ENCODE measurements at places on chromosomes 11 and 22. TPM values are rescaled to one million over a fixed set of nuclear protein-coding genes. Genes with fewer than 3 reads are reported as not detected.

DNA sequence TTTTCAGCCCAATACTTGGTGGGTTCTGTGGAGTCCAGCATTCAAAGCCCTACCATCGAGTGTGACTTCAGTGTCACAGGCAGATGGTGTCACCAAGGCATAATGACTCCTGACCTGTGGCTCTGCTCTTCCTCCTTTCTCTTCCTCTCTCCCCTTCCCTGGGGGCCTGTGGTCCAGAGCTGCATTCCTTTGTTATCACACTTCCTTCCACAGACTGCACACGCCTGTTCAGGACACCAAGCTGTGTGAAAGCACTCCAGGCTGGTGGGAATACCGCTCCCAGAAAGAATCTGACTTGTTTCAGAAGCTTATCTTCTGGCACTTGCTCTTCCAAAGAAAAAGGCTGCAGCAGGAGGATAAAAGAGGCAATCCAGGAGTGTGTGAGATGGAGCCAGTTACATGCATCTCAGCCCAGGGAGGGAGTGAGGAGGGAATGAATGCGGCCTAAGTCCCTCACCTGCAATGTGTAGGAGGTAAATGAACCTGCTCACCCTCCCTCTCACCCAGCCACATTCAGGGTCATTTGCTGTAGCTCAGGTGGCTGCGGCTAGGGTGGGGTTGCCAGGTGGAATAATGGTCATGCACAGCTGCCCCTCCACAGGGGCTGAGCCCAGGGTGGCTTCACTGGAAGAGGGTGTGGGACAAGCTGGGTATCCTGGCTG is 79.3 kb downstream of the ADAMTS15 start:
- no peak for DNase-seq

GRCh38 chr11:74566146-74566960 is 26.0 kb upstream of the POLD3 start:
- DNase-seq: no peak

GRCh38 chr11:36822829-36823228 is 224.8 kb upstream of the RAG2 start:
- no peak for DNase-seq

- no peak for DNase-seq
Measured at GRCh38 chr22:47154621-47155081, 392.2 kb downstream of the TBC1D22A start.

Gene CHCHD10
- 44.3 TPM for total RNA-seq

GRCh38 chr11:37313266-37313665 is 715.2 kb upstream of the RAG2 start:
- DNase-seq: no peak

- no peak for DNase-seq
Measured at GRCh38 chr11:13939961-13940906, 22.3 kb upstream of the SPON1 start.

DNA sequence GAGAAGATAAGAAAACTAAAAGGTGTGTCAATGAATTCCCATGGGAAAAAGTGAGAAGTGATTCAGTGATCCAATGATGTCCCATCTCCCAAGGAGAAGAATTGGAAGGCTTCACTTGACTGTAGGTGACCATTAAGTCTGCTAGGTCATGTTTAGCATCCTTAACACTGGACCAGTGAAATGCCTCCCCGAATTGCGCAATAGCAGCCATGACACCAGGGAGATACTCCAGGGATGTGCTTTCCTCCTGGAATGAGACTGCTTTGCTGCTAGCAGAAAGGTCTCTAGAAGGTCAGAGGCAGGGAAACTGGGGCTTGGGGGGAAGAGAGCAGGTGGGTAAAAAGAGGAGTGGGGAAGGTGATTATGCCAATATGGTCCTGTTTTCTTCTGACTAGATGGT is 364.3 kb downstream of the OPCML start:
- DNase-seq: no peak

GRCh38 chr22:41469218-41469851 is 418 bp downstream of the ACO2 start:
- DNase-seq: no peak

- no peak for DNase-seq
Measured at GRCh38 chr11:75790986-75791385, 22.4 kb downstream of the DGAT2 start.

GRCh38 chr11:115291325-115291724 is 212.9 kb downstream of the CADM1 start:
- DNase-seq: no peak

Gene ARHGAP32
- 12.4 TPM for total RNA-seq

- no peak for DNase-seq
Measured at GRCh38 chr22:22702237-22703202, 58.1 kb downstream of the GGTLC2 start.

Gene OR52E8
- not detected for total RNA-seq

DNA sequence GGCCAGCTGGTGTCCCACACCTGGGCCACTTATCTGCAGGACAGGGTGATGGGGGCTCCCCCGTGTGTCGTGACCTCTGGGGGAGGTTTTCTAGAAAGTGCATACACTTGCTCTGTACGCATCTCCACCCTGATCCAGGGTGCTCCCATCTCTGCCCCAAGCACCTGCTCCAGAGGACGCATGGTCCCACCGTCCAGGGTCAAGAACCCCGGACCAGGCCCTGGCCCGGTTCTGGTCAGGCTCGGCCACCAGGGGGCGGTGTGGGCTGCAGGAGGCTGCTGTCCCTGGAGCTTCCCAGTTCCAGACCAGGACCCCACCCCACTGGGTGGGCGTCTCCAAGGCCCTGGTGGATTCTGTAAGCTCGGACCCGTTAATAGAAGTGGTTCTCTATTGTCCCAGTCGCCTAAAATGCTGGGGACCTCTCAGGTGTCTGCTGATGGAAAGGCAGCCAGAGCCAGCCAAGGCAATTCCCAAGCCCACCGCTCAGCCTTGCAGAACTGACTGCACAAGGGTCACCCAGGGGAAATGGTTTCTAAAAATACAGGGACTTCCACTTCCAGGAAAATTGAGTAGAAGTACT is 34.7 kb upstream of the SEPTIN5 start:
- DNase-seq: no peak

GRCh38 chr11:118485273-118485672 is 42.0 kb upstream of the TTC36 start:
- DNase-seq: no peak

DNA sequence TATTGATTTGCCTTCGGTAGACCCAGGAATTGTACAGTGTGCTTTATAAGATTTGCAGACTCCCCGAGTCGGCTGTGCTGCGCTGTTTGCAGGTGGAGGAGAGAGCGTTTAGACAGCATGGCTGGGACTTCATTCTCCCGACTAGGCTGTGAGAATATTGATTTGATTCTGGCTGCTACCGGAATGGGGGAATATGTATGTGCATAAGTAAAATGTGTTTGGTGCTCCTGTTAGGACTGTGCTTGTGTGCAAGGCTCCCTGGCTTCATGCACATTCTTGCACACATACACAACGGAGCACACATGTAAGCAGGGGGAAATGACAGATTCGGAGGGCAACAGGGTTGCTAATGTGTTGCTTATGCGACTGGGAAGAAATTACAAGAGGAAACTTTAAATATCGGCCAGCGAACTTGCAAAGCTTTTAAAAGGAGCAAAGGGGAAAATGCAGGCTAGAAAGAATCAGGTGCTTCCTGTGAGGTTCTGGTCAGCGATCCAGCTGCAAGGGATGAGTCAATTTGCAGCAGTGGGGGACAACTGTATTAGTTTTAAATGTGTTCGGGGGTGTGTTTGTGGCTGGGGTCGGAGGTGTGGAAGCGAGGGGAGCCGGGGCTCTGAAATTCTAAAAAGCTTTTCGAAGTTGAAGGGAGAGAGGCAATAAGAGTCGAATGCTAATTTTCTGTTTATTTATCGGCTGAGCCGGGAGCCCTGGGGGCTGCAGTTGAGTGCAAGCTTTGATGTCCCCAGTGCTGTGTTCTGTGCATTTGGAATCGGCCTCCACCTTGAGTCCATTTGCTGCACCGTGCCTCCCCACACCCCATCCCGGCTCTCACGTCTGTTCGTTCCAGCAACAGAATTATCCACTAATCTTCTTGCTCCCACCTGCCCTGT is 731 bp downstream of the NTM start:
- no peak for DNase-seq

- DNase-seq: no peak
Measured at GRCh38 chr11:86790867-86791849, 9.2 kb upstream of the PRSS23 start.

Gene SH3BP1
- total RNA-seq: 2.9 TPM

Gene GATD1
- total RNA-seq: 21.6 TPM

- DNase-seq: peak; percentile 9
Measured at GRCh38 chr11:70935006-70935768, 317.2 kb downstream of the SHANK2 start.

GRCh38 chr11:76670485-76671236 is at the start of gene LRRC32:
Gene LRRC32, minus strand, starts transcription at chr11:76670747. Its CDS starts 4,793 bp downstream, at chr11:76665954.
- no peak for DNase-seq

DNA sequence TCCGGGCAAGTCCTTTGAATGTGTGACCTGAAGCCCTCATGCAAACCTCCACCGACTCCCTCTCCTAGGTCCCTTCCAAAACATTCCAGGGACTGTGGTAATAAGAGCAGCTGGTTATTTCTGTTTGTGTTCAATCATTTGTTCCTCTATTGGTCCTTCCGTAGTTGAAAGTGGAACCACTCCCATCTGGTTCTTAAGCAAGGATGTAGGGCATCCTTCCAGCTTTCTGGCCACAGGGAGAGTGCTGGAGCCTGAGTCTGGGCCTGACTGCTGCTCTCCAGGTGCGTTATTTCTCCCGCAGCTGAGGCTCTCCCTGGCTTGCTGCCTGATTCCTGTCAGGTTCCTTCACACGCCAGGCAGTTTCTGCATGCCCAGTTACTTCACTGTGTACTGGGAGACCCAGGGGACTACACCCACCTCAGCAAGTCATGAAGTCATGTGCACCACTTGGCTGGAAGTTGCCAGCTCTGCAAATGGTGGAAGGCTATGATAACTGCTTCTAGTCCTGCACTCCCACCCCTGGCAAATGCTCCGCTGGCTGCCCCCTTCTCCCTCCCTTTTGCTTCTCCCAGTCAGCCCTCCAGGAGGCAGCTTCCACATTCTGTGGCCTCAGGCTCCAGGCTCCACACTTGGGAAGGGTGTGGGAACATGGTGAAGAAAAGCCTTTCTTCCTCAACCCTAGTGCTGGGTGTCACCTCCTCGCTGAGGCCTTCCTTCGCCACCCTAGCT is 4.0 kb upstream of the ALX4 start:
- DNase-seq: no peak

- no peak for DNase-seq
Measured at GRCh38 chr11:61516675-61517572, 8.4 kb downstream of the LRRC10B start.

Gene INSC
- total RNA-seq: 1.0 TPM

GRCh38 chr11:129275828-129276227 is 83.7 kb upstream of the ARHGAP32 start:
- DNase-seq: no peak

Gene RCOR2
- 4.2 TPM for total RNA-seq

GRCh38 chr11:76501526-76502202 is 56.8 kb downstream of the EMSY start:
- DNase-seq: no peak

DNA sequence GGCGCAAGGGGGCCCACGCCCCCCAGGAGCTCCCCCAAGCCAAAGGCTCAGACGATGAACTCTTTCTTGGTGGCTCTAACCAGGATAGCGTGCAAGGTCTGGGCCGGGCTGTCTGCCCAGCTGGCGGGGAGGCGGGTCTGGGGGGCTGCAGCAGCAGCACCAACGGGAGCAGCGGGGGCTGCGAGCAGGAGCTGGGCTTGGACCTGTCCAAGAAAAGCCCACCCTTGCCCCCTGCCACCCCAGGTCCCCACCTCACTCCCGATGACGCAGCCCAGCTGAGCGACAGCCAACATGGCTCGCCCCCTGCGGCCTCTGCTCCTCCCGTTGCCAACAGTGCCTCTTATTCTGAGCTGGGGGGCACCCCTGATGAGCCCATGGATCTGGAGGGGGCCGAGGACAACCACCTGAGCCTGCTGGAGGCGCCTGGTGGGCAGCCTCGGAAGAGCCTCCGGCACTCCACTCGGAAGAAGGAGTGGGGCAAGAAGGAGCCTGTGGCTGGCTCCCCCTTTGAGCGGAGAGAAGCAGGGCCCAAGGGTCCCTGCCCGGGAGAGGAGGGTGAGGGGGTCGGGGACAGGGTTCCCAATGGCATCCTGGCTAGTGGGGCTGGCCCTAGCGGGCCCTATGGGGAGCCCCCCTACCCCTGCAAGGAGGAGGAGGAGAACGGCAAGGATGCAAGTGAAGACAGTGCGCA is 21.6 kb upstream of the TMEM191C start:
- DNase-seq: no peak

All from NCI-H460 (cell line).